ENCODE measurements at places on chromosomes 13 and 19.
A peak's percentile ranks its signal among the peaks of the same experiment; 100 is the strongest.

DNA sequence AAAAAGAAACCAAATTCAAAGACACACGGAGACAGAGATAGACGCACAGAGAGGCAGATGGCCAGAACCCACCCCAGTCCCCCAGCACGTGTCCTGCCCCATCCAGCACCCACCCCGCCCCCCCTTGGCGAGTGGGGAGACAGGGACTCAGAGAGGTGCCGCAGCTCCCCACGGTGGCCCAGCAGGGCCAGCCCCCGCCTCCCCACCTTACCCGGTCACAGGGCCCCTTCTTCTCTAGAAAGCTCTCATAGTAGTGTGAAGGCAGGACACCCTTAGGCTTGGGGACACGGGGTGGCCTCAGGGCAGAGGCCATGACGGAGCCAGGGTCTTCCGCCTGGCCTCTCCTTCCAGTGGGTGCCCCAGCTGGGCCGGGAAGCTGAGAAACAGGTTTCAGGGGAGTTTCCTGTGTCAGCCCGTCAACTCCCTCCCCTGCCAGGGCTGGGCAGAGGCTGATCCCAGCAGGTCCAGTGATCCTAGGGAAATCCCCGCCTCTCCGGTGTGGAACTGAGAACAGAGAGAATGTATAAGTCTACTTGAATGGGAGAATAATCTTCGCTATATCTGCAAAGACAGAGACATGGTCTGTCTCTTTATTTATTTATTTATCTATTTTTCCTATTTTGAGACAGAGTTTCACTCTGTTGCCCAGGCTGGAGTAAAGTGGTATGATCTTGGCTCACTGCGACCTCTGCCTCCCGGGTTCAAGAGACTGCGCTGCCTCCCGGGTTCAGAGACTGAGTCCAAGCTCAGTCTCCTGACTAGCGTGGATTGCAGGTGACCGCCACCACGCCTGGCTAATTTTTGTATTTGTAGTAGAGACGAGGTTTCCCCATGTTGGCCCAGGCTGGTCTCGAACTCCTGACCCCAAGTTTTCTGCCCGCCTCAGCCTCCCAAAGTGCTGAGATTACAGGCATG lies at the start of gene STAP2:
Gene STAP2, minus strand, starts transcription at position 387 of the 915 bp plus-strand sequence. Its CDS starts 74 bp downstream, at position 313.
- DNase-seq: no peak

GRCh38 chr19:55611983-55612645 lies 6.7 kb downstream of the ZNF865 start:
- no peak for DNase-seq

- DNase-seq: no peak
These were observed 26.6 kb downstream of the CBY2 start for GRCh38 chr13:45728759-45729158.

- DNase-seq: no peak
These were observed 45.1 kb downstream of the NFIX start for GRCh38 chr19:13040232-13040947.

GRCh38 chr19:597406-598315 lies 8.0 kb downstream of the HCN2 start:
- no peak for DNase-seq

DNA sequence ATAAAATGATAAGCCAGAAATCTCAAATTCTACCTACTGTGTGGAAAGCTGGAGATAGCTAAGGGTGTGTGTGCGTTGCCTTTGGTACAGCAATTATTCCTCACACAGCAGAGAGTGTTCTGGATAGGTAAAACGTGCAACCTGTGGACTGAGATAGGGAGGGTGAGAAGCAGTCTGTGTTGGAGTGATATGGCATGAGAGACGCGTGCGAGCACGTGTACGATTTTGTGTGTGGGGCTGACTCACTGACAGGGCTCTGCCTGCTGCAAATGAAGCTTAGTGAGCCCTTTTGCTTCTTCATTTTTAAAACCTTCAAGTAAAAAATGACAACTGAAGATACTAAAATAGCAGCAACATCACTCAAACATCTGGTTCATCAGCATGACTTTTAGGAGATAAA lies 35.7 kb upstream of the SLC10A2 start:
- no peak for DNase-seq

DNA sequence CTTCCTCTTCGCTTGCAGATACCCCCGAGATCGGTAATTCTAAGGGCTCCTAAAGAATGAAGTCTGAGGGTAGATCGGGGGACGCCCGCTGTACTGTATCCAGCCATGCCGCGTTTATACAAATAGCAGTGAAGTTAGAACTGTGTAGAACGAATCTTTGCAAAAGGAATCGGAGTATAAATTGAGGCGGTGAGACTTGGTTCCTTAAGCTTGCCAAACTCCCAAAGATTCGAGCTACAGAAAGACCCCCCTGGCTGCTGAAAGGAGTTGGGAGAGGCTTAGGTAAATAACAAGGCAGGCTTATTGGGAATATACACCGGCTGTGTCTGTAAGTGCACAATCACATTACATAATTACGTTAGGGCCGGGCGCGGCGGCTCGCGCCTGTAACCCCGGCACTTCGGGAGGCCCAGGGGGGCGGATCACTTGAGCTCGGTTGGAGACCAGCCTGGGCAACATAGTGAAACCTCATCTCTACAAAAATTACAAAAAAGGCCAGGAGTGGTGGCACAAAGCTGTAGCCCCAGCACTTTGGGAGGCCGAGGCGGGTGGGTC lies 12.2 kb downstream of the TMEM160 start:
- no peak for DNase-seq

DNA sequence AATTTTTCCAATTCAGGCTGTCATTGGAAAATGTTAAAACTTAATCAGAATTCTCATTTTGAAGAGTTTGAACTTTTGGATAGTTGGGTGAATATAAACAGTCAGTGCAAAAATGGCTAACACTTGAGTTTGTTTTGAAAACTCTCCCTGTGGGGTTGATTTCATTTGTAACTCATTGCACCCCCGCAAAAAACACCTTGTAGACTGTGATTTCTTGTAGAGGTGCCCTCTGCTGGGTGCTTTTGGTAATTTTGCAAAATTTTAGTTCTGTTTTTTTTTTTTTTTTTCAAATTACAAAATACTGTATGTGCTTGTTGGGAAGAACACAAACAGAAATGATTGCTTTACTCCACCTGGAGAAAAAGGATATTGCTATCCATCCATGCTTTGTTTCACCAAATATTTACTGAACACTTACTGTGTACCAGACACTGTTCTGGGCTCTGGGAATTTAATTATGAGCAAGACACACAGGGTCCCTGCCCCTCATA lies 28.2 kb upstream of the GPI start:
- DNase-seq: no peak

GRCh38 chr13:49300739-49301589 lies 53.2 kb downstream of the CDADC1 start:
- DNase-seq: peak; percentile 30

DNA sequence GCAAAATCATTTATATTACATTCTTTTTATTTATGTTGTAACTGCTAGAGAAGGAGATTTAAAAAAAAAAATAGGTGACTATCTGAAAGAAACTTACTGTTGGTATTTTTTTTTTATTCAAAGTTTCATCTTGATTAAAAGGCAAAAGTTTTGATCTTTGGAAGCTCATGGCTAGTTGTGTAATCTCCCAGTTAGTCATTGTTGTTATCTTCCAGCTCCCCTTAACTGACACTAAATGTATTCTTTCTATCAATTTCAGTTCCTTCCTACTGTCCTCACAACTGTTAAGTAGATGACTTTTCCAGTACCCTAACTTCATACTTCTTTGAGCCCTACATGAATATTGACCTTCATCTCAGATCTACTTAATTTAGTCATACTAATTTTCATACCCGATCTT lies 71.1 kb downstream of the PIBF1 start:
- no peak for DNase-seq

DNA sequence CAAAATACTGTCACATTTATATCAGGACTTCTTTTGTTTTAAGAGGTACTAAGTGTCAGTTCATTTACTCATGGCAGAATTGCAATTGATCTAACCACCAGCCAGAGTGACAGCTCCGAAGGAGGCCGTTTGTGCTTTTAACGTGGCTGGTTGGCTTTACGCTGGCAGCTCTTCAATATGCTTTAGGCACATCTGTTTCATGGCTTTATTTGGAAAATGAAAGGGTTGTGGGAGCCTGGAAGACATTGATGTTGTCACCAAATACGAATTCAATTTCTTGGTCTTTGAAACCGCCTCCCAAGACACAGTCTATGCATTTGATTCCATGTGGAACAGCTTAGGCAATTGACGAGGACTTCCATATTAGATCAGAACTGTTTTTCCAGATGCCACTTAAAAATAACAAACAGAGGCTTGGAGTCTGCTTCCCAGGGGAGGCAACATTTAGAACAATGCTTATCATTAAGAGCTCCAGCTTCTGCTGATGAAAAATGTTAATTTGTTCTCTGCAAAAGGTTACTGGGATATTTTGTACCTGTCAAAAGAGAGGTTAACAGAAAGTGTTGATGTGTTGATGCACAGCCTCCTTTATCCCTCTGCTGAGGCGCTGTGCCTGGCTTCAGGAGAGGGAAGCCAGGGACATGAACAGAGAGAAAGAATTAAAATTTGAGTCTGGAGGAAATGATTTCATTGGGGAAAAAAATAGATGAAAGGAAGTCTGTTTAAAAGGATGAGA lies 64.0 kb upstream of the TNFRSF19 start:
- no peak for DNase-seq

DNA sequence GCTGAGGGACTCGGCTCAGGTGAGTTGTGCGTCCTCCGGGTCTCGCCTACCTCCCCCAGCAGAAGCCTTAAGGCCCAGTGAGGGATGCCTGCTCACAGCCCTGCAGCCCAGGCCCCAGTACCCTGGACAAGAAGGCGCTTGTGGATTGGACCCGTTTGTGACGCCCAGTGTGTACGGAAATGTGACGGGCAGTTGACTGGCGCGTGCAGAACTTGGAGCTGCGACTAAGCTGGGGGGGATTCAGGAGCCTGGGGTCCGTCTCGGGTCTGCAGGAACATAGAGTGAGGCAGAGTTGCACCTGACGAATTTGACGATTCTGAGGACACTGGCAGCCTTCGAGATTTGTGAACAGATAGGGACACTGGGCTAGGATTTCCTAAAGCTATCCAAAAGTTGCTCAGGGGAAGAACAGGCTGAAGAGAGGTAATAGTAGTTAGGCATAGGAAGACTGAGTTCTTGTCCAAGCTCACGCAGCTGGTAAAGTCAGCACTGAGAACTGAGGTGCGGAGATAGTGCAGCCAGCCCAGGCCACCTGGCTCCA lies 519 bp downstream of the ZNF551 start:
- DNase-seq: no peak

- DNase-seq: no peak
These were observed 459 bp upstream of the GRIN2D start for GRCh38 chr19:48392860-48393558.

DNA sequence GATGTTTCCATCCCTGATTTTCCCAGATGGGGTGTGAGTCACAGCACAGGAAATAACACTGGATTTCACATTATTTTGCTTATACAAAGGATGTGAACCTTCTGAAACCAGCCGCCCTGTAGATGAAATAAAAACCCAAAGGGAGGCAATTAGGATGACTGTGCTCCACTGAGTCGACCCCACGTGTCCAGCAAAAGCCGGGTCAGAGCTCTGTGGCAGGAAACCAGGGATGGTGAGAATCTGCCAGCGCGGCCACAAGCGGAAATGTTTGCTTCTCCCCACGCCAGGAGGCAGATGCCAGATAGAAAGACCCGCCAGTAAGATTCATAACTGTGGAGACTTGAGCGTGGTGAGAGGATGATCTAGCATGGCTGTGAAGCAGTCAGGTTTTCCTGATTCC lies 764.4 kb downstream of the LIG4 start:
- DNase-seq: no peak

- no peak for DNase-seq
These were observed 42.5 kb downstream of the IRS2 start for GRCh38 chr13:109743706-109744453.

DNA sequence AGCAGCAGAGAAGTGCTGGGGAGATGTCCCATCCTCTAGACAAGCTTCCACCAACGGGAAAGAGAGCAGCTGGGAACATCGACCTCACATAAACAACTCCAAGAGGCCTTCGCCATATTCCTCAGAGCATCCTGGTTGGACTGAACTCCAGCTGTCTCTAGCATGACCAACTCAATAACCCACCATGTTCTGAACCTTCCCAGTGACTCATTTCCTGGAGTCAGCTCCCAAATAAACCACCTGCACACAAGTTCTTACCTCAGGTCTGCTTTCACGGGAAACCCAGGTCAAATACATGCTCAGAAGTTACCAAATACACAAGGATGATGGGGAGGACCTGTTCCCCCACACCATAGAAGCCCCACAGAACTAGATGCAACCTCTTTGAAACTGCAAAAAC lies 878.5 kb downstream of the UQCRFS1 start:
- no peak for DNase-seq

DNA sequence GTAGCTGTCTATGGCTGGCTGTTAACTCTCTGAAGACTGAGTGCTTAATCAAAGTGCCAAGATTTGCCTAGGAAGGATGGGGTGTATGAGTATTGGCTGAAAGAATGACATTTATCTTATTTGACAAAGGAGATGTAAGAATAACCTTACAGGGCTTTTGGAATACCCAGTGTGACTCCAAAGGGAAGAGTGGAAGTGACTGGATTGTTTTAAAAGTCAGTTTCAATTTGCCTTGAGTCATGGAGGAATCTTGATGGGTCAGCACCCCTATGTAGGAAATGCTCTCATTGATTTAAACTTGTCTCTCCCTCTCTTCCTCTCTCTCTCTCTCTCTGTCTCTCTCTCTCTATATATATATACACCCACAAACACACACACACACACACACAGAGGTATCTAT lies 118.4 kb upstream of the CLDN10 start:
- no peak for DNase-seq

- DNase-seq: no peak
These were observed 1459.5 kb upstream of the PCDH20 start for GRCh38 chr13:62875118-62875640.

DNA sequence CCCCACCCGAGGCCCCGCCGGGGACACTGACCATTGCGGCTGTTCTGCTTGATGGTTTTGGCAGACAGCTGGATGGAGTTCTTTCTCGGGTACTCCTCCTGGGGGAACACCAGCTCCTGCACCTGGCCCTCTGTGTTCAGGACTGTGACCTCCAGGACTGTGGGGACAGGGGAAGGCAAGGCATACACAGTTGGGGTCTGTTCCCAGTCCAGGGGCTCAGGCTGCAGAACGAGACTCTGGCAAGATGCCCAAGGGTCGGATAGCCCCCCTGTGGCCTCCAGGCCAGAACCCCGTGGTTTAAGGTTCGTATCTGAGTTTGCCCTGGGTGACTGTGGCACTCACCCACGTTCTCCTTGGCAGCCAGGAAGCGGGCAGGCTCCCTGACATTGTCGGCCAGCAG lies 22.7 kb upstream of the ASF1B start:
- no peak for DNase-seq
